ENCODE measurements at places on chromosomes 12 and 14.

DNA sequence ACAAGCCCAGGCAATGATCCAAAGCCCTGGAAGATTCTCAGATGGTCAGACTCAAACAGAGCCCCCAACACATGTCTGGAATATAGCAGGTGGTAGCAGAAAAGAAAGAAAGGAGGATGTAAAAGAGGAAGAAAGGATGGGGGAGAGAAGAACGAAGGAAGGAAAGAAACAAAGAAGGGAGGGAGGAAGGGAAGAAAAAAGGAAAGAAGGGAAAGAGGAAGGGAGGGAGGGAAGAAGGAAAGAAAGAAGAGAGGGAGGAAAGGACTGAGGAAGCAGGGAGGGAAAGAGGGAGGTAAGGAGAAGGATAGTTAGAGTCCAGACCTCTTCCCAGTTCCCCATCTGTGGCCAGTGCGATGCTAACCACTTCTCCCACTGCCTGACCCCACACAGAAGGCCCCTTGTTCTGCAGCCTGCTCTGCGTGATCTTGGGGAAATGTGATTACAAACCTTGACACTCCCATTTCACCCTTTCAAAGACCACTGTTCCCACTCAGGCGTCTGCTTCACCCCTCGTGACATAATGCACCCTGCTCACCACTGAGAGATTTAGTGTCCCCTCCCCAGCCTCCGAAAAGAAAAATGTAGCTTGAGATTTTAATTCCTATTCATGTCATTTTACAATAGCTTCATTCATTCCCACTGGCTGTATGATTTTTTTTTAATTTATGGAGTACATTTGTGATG, 357.9 kb downstream of the BCL11B start:
- DNase-seq, result peak; percentile 19

DNA sequence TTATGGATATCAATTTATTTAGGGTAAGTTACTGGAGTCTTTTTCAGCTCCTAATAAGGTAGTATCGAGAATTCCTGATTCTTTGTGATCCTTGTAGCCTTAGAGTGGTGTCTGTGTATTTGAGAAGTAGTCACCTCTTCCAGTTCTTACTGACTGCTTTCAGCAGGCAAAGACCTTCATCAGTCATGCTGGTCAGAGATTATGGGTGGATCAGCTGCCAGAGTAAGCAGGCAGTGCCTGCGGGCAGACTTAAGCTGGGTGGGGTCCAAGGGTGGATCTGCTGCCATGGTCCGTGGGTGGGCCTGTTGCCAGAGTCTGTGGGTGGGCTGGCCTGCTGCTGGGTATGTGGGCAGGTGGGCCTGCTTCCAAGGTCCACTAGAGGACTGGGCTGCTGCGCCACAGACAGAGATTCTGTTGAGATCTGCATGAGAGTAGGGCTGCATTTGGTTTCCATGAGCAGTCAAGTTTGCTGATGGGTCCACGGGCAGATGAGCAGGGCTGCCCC, 188.7 kb downstream of the ANO2 start:
- no peak for DNase-seq

GRCh38 chr14:88518592-88519512, 36.0 kb downstream of the PTPN21 start:
- no peak for DNase-seq

DNA sequence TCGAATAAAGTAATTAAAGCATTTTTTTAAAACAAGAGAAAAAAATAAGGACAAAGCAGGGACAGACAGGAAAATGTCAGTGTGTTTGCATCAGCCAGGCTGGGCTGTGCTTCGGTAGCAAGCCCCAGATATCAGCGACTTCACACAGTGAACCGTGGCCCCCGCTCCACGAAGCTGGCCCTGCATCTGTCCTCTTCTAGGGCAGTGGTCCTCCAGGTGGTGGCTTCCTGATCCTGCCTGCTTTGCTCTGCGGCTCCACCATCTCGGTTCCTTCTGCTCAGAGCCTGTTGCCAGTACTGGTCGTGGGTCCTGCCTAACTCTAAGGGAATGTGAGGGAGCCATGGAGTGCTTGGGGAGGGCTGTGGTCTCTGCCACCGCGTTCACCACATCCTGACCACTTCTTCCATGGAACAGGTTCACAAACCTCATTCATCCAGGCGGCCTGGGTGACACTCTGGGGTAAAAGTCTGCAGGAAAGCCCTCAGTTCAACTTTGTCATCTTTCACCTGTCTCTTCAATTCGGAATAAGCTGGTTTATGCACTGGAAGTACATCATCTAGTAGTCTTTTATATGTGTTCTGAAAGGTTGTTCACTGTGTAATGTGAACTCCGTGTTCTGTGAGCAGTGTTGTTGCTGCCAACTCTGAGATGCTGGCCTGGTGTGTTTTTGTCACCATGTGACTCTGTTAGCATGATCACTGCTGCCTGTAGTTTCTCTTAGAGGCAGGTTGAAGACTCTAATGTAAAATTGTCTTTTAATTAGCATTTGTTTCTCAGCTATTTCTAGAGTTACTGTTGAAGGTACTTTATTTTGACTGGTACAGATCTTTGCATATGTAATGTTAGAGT, 47.9 kb downstream of the ANKRD9 start:
- DNase-seq, result peak; percentile 58

- DNase-seq, result no peak
Measured at GRCh38 chr14:54834727-54835126, 67.9 kb downstream of the GCH1 start.

GRCh38 chr14:28671425-28671824, 95.2 kb upstream of the FOXG1 start:
- no peak for DNase-seq

- no peak for DNase-seq
Measured at GRCh38 chr14:79225815-79226214, 985.5 kb downstream of the DIO2 start.

GRCh38 chr14:50603565-50603964, 43.6 kb downstream of the ATL1 start:
- DNase-seq, result no peak

DNA sequence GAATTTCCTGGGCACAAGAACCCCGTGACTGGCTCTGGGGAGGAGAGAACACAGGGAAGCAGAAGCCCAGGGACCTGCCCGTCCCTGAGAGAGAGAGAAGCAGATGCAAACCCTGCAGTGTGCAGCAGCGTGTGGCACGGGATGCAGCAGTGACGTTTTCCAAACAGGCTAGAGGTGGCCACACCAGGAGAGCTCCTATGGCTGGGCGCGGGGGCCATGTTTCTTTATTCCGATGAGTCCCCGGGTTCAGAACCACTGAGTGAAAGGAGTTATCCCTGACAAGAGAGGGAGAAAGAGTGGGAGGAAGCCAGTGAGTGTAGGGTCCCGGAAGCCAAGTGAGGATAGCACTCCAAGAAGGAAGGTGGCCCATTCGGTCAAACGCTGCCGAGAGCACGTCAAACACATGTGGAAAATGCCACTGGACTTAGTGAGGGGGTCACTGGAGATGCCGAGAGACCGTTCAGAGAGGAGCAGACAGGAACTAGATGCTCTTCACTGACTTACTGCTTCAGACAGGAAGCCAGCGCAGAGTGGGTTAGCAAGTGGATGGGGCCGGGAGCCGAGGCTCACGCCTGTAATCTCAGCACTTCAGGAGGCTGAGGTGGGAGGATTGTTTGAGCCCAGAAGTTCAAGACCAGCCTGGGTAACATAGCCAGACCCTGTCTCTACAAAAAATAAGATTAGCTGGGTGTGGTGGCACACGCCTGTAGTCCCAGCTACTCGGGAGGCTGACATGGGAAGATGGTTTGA, 123.0 kb downstream of the BCL11B start:
- DNase-seq, result no peak

DNA sequence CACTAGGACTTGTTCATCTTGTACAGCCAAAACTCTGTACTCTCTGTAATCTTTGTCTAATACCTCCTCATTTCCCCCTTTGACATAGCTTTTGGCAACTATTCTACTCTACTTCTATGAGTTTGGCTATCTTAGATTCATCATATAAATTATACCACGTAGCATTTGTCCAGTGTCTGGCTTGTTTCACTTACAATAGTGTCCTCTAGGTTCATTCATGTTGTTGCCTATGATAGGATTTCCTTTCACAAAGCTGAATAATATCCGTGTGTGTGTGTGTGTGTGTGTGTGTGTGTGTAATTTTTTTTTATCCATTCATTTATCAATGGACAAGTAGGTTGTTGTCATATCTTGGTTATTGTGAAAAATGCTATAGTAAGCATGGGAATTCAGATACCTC, 209.5 kb downstream of the KCNC2 start:
- no peak for DNase-seq

GRCh38 chr12:107515446-107515958, 170.1 kb upstream of the PWP1 start:
- DNase-seq, result no peak

- no peak for DNase-seq
Measured at GRCh38 chr12:83065562-83065961, 378.9 kb downstream of the TMTC2 start.

DNA sequence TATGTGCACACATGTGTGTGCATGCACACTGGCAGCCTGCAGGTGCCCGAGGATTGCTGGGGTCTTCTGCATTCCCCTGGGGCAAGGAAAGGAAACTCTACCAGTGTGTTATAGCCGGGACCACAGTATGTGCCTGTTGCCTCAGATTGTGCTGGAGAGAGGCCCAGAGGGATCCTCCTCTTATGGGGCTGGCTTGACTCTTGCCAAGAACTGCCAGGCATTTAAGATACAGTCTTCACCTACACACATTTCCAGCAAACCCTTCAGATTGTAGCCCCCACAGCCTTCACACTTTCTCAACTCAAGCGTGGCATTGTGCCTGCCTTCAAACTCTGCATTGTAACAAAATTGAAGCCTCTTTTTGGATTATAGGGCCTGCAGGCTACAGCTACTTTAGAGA, 176.7 kb upstream of the DYRK2 start:
- DNase-seq, result no peak

DNA sequence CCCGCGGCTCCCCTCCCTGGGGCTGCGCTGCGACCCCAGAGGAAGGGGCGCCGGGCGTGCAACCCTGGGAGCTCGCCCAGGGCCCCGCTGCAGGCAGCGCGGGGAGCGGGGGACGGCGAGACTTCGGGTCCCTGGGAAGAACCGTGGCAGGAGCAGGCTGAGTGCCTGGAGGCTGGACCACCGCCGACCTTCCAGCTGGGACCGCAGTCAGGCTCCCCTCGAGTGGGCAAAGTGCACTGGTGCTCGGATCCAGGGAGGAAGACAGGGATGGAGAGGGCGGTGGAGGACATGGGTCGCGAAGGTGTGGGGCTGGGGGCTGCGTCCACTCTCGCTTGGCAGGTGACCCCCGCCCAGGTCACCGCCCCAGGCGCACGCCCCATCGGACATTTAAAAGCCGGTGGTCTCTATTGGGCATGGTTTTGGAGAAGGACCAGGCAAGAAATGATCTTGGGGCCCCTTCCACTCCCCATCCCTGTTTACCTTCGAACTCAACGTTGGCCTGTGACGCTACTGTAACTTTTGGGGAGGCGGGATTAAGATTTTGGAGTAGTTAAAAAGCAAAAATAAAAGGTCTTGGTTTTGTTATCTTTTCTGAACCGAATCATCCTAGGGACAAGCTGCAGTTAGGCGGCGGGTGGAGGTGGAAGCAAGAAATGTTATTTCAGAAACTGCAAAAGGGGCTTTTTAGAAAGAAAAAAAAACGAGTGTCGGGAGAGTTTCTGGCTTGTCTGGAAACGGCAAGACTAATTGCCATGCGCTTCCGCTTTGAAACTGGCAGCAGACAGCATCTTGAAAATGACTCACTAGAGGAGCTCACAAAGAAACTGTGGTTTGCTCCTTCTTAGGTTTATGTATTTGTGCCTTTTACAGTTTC, 1.0 kb downstream of the ELK3 start:
- peak; percentile 60 for DNase-seq

DNA sequence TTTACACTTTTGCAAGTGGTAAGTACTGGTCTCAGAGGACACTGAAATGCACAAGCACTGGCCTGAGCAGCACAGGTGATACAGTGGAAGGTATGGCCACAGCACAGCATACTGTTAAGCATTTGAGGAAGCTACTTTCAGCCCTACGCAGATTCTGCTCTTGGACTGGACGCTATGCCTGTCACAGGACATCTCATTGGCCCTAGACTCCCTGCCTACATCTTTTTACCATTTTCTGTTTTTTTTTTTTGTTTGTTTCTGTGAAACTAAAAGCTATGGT, 144.2 kb upstream of the ABCD2 start:
- DNase-seq, result no peak

GRCh38 chr14:53501361-53502211, 348.5 kb upstream of the DDHD1 start:
- no peak for DNase-seq

DNA sequence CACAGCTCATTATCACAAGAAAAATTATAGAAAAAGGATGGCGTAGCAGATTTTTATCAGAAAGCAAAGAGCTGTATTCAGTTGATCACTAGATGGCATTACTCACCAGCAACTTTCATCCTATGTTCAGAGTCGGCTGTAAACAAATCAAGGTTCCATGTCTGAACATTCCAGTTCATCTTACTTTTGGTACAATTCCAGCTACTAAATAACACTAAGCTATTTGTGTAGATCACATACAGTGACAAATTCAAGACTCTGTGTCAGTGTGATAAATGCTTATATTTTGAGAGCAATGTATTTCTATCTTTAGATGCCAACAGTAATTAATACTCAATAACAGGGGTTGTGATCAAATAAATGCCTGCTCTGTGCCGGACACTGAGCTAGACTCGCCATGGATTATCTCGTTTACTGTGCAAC, 30.1 kb downstream of the NRDE2 start:
- peak; percentile 86 for DNase-seq

GRCh38 chr12:57240926-57241401, 10.0 kb downstream of the STAC3 start:
- no peak for DNase-seq

DNA sequence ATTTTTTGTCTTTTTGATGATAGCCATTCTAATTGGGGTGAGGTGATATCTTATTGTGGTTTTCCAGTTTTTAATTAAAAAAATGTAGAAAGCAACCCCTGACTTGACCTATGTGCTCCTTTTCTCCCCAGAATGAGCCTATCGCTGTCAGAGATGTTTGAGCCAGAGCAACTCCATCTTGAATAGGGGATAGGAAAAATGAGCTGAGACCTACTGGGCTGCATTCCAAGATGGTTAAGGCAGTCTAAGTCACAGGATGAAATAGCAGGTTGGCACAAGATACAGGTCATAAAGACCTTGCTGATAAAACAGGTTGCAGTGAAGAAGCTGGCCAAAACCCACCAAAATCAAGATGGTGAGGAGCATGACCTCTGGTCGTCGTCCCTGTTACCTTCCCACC, 13.8 kb downstream of the ERP27 start:
- no peak for DNase-seq

DNA sequence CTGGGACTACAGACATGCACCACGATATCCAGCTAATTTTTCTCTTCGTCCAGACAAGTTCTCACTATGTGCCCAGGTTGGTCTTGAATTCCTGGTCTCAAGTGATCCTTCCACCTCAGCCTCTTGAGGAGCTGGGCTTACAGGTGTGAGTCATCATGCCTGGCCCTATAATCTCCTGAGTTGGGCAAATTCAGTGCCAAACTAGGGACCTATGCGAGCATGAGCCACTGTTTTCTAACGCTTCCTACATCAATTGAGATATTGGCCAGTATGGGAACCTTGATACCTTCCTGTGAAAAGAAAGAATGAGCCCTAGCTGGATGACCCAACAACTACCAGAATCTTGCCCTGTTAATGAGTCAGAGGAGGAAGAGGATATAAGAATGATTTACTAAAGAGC, 585.2 kb downstream of the C12orf50 start:
- DNase-seq, result no peak

GRCh38 chr12:89468648-89469326, 55.8 kb downstream of the GALNT4 start:
- no peak for DNase-seq
